ENCODE measurements at places on chromosomes 1 and 21.

DNA sequence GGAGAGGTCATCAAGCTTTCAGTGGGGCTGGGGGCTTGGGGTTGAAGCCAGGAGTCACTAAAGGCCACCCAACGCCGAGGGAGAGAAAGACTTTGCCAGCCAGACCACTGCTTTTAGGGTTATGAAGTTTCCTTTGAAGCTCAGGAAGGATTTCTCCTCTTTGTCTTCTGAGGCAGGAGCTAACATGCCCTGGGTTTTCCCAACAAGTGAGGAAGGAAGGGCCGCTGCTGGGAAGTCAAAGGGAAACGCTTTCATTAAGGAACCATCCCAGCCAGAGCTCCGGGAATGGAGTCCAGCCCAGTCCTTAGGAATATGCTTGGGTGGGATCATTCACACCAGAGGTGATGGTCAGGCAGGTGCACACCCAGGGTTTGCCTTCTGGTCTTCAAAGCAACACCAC is 436.9 kb downstream of the PRDM2 start:
- DNase-seq, result no peak

DNA sequence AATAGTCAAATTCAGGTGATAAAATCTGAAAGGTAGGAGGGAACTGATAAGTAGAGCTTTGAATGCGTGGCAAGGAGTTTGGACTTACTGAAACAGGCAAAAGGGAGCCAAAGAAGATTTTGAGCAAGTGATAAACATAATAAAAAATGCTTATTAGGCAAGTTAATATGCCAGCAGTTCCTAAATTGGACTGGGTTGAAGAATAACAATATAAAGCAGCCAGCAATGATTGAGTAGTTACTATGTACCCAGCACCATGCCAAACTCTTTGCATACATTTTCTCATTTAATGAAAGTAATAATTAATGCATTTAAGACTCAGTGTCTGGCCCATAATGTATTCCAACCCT is 23.8 kb upstream of the AHCYL1 start:
- DNase-seq, result no peak

GRCh38 chr1:159229260-159229885 is 24.7 kb downstream of the ACKR1 start:
- DNase-seq, result peak; percentile 14

GRCh38 chr1:189619682-189620332 is 857.9 kb downstream of the BRINP3 start:
- no peak for DNase-seq

DNA sequence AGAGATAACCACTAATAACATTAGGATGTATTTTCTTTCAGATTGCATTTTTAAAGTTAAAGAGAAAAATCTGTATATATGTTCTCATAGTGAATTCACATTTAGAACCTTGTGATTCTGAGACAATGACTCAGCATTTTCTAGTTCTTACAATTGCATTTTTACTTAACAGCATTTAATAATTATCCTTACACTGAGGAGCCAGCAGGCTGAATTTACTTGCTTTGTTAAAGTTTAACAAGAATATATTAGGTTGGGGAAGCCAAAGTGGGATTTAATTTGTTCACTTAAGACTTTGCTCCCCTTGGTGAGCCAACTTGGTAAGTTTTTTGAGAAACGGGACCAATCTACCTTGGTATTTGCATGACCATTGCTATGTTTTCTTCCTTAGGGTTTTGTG is 4.5 kb downstream of the PATJ start:
- no peak for DNase-seq

DNA sequence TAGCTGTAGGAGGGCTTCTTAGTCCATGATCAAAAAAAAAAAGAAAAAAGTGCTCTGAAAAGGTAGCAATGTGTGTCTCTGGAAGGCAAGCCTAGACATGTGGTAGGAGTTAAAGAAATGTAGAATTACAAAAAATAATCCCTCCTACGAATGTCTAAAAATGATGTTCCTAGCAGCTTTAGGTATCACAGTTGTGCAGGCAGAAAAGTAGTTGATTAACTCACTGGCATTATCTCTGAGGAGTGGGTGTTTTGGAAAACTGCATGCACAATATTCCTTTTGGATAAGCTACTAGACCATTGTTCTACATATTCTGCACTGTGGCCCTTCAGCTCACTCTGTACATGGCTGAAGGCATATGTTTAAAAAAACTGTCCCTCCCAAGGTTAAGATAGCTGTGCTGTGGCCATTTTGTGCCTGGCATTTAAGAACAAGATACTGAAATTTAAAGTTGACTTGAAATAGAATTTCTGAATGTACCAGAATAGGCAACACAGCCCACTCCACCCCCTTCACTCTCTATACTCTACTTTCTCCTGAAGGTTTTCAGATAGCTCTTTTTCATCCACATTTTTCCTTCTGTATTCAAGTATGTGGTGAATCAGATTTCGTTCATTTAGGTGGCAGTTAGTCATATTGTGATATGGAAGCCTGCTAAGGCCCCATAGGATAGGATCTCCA is 463.9 kb upstream of the LRRC7 start:
- DNase-seq, result no peak

DNA sequence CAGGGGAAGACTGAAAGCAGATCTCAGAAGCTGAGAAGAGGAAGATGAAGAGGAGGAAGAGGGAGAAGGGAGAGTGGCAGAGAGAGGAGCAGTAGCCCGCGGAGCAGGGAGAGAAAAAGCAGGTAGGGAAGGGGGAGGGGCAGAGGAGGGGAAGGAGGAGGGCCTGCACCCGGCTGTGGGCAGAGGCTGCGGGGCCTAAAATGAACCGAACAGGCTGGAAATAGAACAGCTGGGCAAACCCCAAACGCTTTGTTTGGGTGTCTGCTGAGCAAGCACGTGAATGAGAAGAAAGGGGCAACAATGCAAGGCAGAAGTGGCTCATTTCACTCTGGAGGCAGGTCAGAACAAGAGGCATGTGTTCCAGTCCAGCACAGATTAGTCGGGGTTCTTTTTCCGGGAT is 33.5 kb downstream of the KCNC4 start:
- no peak for DNase-seq

DNA sequence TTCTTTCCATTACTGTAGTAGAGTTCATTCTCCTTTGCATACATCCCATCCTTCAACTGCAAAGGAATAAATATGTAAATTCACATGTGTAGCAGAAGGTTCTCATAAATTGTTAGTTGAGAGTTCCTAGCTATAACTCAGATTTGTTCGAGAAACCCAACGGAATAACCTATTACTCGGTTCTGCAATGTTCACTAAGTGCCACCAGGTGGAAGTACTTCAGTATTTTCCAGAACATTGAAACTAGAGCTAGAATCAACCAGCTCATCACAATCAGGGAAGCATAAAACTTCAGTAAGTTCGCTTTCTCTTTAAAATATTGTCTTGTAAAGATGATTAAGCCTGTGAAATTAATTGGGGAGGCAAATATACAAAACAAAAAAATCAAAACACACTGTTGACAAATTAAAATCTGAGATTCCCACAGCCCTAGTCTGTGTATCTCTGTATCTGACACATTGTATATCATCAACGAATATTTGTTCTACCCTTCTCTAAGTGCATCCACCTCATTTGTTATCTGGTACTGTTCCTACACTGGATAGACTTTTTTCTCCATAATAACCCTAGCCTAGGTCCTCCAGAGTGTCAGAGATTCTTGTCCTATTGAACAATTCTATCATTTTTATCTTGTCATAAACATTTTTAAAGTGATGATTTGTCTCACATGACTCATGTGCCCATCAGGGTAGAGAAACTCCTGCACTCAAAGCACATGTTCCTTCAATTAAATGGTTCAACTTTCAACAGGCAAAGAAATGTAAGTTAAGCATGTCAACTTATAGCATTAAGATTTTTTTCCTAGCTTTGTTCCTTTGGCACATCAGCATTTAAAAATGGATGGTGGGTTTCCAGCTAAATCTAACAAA is 31.9 kb downstream of the MROH9 start:
- DNase-seq, result no peak
